ENCODE measurements at places on chromosomes 11 and 22.
A peak's percentile ranks its signal among the peaks of the same experiment; 100 is the strongest.

DNA sequence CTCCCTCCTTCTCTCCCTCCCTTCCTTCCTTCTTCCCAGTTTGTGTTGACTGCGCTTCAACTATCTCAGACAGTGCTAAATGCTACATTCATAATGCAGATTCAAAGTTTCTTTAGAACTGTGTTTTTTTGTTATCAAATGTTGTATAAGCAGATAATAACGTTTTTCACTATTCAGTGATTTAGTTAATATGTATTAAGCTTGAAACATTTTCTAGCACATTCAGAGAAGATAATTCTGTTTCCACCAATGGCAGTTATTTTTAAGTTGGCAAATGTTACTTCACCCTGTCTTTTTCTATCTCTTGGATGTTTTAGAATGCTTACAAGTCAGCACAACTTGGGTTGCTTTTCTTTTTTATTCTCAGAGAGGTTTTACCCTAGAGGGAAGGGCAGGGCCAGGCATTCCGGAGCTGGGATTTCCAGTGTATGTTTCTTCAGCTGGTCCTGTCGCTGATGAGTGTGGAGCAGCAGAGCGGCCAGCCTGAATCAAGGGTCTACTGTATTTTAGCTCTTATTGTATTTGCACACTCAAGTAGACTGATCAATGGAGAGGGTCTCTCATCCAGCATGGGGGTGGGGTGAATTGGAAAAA is 162.3 kb upstream of the ARHGAP20 start:
- DNase-seq = no peak

GRCh38 chr11:68353669-68354068 is 41.3 kb downstream of the LRP5 start:
- DNase-seq = no peak

- DNase-seq = no peak
Observed at GRCh38 chr11:115503886-115504275, 334 bp downstream of the CADM1 start.

- DNase-seq = no peak
Observed at GRCh38 chr11:73095613-73096012, 46.5 kb downstream of the FCHSD2 start.

DNA sequence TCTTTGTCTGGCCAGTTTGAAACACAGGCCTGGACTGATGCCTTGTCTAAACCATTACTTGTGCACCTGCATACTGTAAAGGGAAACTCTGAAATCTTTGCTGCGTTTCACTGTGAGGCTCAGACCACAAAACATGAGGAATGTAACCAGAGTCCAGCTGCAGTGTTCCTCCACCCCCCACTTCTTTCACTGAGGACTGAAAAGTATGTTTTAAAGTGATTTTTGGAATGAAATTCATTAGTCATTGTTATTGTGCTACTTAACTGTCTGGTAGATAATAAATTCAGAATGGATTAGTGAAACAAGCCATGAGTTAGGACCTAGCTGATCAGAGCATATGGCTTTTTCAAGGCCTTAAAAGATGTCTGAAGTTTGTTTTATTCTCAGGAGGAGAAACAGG is 181.2 kb downstream of the WNT11 start:
- DNase-seq = peak; percentile 98

DNA sequence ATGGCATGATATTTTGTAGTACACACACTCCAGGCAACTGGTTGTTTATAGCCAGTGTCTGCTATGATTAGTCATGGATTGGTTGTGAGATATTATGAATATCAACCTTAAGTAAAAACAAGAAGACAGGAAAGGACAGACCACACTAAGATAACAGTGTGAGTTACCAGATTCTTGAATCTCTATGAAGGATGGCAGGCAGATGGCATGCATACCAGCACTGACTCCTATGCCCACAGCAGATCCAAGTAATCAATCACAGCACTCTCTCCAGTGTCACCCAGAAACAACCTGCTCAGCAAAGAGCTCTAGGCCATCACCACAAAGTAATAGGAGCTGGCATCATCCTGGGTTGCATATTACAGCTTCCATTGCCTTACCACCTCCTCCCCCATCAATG is 116.6 kb downstream of the GALNT18 start:
- no peak for DNase-seq

- no peak for DNase-seq
Observed at GRCh38 chr11:106461148-106461691, 383.8 kb downstream of the AASDHPPT start.

GRCh38 chr11:104653407-104653806 is 244.9 kb downstream of the CASP12 start:
- DNase-seq = peak; percentile 71

GRCh38 chr11:21771097-21771496 is 421.8 kb upstream of the ANO5 start:
- no peak for DNase-seq

- DNase-seq = no peak
Observed at GRCh38 chr11:105786741-105787140, 176.9 kb downstream of the GRIA4 start.

DNA sequence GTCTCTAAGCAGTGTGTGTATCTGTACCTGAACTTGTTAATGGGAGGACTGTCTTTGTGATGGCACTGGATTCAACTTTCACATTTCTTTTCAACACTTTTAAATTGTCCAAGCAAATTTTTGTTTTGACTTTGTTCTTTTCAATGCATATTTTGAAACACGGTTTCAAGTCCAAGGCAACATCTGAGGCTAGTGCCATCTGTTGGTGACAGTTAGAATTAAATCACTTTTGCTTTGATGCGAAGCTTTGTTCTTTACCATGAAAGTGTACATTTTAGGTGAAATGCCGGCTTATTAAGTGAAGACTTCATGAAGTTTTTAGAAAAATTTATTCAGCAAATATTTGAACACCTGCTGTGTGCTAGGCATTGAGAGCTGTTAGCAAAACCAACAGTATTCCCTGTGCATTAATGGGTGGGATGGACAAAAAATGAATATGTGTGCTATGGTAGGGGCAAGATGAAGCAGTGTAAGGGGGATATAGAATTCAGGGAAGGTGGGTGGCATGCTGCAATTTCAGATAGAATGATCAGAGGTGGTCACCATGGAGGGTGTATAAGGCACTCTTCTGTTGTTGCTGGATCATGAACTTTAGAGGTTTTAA is 70.2 kb downstream of the DDX10 start:
- DNase-seq = peak; percentile 26

- DNase-seq = peak; percentile 42
Observed at GRCh38 chr11:135027461-135027860, 615.4 kb upstream of the B3GAT1 start.

- no peak for DNase-seq
Observed at GRCh38 chr11:46302866-46303265, 25.4 kb downstream of the CREB3L1 start.

DNA sequence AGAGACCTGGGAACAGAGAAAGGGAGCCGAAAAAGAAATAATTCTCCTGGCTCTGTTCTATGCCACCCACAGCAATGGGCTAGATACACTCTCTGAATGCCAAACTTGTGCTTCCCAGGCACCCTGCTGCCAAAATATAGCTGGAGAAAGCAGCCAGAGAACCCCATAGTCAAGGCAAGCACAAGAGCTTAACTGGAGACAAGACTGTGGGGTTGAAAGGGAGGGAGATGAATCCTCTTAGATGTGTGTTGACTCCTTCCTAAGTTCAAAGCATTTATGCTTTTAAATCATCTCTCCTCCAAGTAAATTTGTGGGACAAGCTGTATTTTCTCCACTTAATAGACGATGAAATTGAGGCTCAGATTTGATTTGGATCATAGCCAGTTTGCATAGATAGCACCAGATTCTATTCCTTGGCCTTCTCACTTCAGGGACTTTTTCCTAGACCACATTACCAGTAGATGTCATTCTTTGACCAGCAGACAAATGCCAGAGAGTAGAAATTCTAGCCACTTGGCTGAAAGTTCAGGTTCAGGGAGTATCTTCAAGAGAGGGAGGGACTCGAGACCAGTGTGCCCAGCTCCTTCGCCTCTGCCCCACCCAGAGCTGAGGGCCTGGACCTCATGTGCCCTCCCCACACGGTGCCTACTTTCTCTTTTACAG is 16.5 kb upstream of the ETS1 start:
- DNase-seq = no peak
